A549 treated with ZK216348 at 1 μM for 4 hours (cell line): ENCODE measurements at places on chromosomes 2 and 18. TPM values are rescaled to one million over a fixed set of nuclear protein-coding genes. Genes with fewer than 3 reads are reported as not detected.

Gene EVX2
- not detected in 5 replicates for total RNA-seq

Gene SCYGR4
- total RNA-seq, result not detected in 5 replicates

Gene B3GNT2
- total RNA-seq, result 16.1 to 37.1 TPM (median 29.8 TPM) in 5 replicates

Gene LRP2
- 0.01 TPM in 1 of 5 replicates, not detected in the others for total RNA-seq

Gene UGT1A5
- total RNA-seq, result not detected in 5 replicates

Gene PARD6G
- total RNA-seq, result 2.3 to 3.4 TPM (median 2.4 TPM) in 5 replicates

Gene LAMA3
- total RNA-seq, result 46.0 to 56.7 TPM (median 53.4 TPM) in 5 replicates
